ENCODE measurements at places on chromosomes 1 and 21.

- peak; percentile 22 for DNase-seq
These were observed 8.5 kb downstream of the CHD5 start for GRCh38 chr1:6171548-6172124.

- peak; percentile 2 for DNase-seq
These were observed 173.6 kb downstream of the PTGER3 start for GRCh38 chr1:70874063-70874462.

DNA sequence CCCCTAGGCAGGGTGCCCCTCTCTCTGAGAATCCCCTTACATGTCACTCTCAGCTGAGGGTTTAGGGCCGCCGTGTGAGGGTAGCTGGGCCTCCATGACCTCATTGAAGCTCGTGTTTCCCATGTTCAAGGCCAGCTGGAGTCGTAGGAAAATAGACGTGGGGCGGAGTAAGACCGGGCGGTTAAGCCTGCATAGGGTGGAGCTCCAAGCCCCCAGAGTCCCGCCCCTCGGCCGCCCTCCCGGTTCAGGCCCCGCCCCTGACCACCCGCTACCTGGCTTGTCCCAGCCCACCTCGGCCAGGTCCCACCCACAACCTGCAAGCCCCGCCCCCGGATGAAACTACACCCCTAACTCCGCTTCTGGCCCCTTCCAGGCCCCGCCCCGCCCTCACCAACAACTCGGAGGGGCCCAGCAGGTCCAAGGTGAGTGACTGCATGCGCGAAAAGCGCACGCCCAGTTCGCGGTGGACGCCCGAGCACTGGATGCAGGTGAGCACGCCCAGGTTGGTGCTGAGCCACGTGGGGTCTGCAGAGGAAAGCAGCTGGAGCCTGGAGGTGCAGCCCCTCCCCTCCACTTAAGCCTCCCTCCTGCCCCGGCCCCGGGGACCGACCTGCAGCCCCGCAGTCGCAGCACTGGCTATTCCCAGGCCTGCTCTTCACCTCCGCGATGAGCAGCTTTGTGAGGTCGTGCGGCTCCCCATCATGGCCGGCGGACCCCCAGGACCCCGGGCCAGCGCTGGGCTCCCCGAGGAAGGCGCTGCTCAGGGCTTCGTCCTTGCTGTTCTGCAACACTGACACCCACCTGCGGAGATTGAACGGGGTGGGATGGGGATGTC lies 12.2 kb upstream of the TCEA3 start:
- no peak for DNase-seq

GRCh38 chr1:185309566-185309965 lies 7.5 kb downstream of the IVNS1ABP start:
- DNase-seq, result no peak

- no peak for DNase-seq
These were observed 143.0 kb upstream of the KCNK1 start for GRCh38 chr1:233470741-233471499.

- no peak for DNase-seq
These were observed 20.2 kb upstream of the LSM10 start for GRCh38 chr1:36417931-36418330.

DNA sequence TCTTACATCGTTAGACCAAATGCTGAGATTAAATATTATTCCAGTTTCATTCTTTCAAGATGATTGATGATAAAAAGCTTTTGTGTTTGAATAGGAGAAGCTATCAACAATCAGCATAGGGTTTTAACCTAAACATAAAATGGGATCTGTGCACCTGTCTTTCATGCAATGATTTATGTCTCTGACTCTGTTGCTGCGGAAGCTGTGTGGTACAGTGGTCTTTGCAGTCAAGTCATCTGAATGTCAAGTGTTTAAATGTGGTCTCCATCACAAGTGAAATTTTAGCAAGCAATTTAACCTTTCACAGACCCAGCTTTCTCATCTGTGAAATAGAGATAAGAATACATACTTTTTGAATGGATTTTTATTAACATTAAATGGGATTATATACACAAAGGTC lies 107.2 kb downstream of the PLPPR5 start:
- no peak for DNase-seq

DNA sequence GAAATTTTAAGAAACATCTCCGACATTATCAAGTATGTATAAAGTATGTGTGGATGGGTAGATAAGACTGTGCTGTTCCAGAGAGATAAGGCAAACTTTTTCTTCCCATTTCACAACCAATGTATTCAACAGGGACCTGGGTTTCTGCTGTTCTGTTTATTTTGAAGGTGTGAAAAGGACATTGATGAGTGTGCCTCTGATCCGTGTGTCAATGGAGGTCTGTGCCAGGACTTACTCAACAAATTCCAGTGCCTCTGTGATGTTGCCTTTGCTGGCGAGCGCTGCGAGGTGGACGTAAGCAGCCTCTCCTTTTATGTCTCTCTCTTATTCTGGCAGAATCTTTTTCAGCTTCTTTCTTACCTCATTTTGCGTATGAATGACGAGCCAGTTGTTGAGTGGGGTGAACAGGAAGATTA lies 174.0 kb downstream of the CRB1 start:
- no peak for DNase-seq

- DNase-seq, result no peak
These were observed 493.8 kb upstream of the CHRM3 start for GRCh38 chr1:238892612-238893011.

- DNase-seq, result peak; percentile 66
These were observed 12.0 kb downstream of the UBE2Q1 start for GRCh38 chr1:154546264-154547063.

- DNase-seq, result peak; percentile 95
These were observed 26.6 kb downstream of the DOP1B start for GRCh38 chr21:36183144-36183795.

- DNase-seq, result no peak
These were observed 52.2 kb downstream of the SSBP3 start for GRCh38 chr1:54353959-54354358.

- no peak for DNase-seq
These were observed 200.1 kb downstream of the AMY1C start for GRCh38 chr1:103949779-103950178.

DNA sequence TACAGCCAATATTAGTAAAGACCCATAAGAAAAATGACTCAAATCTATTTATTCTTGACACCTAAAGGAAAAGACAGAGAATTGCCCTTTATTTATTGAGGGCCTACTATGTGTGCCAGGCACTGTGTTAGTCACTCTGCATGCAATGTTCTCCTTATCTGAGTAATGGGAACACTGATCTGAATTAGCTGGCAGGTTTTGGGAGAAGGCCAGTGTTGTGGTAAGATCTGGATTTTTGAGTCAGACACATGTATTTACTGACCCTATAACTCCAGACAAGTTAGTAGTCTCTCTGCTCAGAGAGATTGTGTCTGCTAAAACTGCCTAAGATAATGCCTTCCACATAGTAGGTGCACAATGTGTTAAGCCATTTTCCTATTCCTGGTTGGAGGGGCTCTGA lies 17.3 kb downstream of the LCE4A start:
- DNase-seq, result no peak

DNA sequence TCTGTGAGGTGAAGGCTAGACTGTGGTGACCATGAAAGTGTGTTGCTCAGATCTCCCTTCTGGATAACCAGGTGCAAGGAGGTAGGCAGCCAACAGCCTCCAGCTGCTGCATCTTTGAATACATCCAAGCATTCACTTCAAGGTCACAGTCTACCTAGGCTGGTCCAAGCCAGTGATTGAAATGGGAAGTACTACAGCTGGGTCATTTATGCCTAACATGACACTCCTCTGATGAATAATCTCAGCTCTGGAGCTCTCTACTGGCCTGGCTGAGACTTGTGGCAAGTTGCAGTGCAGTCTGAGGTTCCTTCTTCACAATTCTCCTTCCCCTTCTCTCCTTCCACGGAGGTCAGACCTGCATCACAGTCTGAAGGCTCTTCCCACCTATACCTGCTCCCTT lies 35.0 kb upstream of the ARHGAP29 start:
- no peak for DNase-seq

DNA sequence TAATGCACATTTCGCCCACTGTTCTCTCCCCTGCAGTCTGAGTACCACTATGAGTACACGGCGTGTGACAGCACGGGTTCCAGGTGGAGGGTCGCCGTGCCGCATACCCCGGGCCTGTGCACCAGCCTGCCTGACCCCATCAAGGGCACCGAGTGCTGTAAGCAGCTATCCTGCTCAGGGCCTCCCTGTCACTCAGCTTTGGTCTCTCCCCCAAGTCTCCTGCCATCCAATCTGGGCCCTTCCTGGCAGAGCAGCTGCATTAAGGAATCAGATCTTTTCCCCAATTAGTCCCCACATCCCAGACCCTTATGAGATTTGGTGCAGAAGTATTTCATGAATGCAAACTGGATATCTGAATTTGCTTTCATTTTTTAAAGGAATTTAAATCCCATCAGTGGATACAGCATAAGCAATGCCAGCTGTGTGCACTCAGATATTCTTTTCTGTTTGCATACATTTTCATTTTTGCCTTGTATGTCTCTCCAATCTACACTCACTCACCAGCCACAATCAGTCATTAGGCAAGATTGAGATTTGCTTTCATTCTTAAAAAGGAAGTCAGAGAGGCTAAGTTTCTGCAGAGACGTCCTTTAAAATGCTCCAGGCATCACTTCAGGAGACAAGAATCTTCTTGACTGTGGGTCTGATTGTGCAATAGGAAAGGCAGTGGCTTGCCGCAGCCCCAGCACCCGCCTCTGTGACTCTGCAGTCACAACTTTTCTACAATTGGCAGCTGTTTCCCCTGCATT lies 48.1 kb downstream of the ELAPOR1 start:
- peak; percentile 95 for DNase-seq

DNA sequence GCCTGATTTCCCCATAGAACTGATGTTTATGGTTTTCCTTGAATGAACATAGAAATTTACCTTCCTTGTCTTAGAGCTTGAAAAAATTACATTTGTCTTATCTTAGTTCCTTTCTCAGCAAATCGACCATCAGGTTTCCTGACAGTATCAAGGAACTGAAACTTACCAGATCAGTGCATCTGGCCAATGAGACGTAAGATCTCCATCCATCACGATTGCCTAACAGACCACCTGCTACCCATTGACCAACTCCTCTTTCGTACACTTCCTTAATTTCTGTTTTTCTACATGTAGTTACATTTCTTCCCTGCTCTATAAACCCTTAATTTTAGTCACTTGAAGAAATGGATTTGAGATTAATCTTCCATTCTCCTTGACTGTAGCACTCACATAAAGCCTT lies 57.4 kb upstream of the TMPRSS15 start:
- DNase-seq, result peak; percentile 40

DNA sequence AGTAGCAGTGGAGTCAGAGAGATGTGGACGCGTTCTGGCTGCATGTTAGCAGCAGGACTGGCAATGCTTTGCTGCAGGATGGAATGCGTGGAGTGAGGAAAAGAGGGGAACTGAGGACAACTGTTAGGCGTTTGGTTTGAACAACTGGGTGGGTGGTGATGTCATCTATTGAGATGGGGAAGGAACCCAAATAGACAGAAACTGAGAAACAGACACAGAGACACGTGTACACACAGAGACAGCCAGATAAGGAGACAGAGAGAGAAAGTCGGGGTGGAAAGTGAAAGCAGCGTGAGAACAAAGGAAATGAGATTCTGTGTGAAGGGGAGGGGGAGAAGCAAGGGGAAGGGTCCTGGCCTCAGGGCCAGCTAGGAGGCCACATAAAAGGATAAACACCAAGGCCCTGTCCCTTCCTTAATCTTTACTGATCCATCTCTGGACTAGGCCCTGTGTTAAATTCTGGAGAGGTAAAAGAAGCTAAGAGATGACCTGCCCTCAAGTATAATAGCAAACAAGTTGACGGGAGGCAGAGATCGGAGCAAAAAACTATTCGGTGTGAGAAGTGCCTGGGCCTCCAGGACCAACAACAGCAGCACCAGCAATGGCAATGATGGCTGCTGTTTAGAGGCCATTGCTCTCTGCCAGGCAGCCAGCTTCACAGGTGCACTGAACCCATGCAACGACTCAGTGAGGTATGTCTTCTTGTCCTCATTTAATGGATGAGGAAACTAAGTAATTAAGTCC lies 31.6 kb downstream of the VWA5B1 start:
- no peak for DNase-seq

GRCh38 chr1:104082221-104082620 lies 332.5 kb downstream of the AMY1C start:
- DNase-seq, result no peak

GRCh38 chr1:110689868-110690267 lies 15.1 kb upstream of the KCNA3 start:
- no peak for DNase-seq

DNA sequence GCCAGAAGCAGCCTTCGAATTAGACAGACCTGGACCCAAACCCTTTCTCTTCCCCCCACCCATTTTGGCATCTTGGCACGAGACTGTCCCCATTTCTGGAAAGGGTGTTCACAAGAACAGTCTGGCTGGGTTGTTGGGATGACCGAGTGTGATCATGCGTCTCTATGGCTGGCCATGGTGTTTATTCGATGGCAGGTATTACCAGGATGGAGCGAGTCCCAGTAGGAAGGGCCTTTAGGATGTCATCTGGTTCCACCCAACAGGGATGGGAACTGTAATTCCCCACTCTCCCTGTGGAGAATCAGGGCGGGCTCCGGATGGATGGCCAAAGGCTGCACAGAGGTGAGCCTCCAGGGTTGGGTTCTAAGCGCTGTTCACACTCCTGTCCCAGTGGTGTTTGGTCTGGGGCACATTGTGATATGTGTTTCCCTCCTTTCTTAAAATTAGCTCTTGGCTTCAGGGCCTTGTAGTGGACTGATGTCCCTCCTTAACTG lies 33.4 kb upstream of the ATP5PO start:
- DNase-seq, result no peak

GRCh38 chr1:26187882-26188281 lies 2.5 kb upstream of the CATSPER4 start:
- no peak for DNase-seq

DNA sequence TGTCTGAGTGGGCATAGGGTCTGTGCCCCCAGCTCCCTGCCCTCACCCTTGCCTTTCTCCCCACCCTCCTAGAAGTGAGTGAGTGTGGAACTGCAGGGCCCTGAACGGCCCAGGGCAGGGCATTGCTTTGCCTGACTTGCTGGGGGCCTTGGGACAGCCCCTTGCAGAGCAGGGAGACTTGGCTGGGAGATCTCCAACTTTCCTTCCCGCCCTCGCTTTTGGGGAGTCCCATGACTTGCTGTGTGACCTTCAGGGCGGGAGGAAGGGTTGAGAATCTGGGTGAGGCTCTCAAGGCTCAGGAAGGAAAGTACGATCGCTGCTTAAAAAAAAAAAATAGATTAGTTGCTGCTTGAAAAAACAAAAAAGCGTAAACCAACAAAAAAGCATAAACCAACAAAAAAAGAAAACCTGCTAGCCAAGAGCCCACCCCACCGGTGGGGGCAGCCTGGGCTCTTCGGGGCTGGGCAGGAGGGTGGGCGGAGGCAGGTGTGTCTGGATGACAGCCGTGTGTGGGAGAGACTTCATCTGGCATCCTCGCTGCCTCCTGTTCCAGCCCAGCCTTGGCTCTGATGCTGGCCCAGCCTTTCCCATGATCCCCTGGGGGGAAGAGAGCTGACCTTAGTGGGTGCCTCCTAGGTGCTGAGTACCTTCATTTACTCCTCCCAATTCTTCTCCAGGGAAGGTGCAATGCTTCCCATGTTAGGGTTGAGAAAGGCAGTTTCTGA lies 6.5 kb downstream of the NBL1 start:
- no peak for DNase-seq

DNA sequence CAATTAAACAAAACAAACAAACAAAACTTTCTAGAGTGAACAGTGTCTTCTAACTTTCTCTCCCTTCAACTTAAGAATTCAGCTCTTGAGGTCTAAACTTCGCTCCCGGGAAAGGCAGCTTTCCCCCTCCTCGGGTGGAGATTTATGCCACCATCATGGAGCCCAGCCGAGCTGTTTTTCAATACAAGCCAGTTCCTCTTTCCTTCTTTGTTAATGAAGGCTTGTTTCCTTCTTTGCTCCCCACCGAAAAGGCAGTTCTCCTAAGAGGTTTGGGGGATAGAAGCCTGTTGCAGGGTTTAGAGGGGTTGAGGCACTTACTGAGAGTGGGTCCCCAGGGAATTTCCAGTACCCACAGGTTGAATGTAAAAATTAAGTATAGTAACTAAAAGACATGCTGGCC lies 26.5 kb downstream of the OLIG1 start:
- peak; percentile 80 for DNase-seq
